ENCODE measurements at places on chromosomes 11 and 22. TPM values are rescaled to one million over a fixed set of nuclear protein-coding genes. Genes with fewer than 3 reads are reported as not detected.

DNA sequence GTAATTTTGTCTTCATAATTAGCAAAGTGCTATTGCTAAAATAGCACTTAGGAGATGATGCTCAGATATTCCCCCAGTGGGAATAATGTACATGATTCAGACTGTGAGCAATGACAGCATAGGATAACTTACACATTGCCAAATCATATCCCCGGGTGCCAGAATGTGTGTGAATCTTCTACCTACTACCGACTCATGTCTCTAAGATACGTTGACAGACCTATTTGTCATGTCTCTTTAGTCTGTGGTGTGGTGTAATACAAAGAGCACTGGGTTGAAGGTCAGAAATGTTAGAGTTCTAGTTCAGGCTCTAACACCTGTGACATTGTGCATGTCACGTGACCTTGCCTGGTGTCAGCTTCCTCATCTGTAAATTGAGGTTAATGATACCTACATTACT, 31.0 kb upstream of the PICALM start:
- no peaks in the 10 kb centered on the region for H3K4me1 ChIP-seq
- DNase-seq = no peak
- H3K27me3 ChIP-seq = no peaks in the 10 kb centered on the region

- H3K36me3 ChIP-seq = no peaks in the 10 kb centered on the region
- H3K4me3 ChIP-seq = no peak overlapping the region
- no peak for DNase-seq
- H3K4me1 ChIP-seq = no peaks in the 10 kb centered on the region
- H3K27ac ChIP-seq = no peak overlapping the region
- H3K27me3 ChIP-seq = no peaks in the 10 kb centered on the region
Observed at GRCh38 chr11:15897211-15897960, 459.0 kb downstream of the SOX6 start.

DNA sequence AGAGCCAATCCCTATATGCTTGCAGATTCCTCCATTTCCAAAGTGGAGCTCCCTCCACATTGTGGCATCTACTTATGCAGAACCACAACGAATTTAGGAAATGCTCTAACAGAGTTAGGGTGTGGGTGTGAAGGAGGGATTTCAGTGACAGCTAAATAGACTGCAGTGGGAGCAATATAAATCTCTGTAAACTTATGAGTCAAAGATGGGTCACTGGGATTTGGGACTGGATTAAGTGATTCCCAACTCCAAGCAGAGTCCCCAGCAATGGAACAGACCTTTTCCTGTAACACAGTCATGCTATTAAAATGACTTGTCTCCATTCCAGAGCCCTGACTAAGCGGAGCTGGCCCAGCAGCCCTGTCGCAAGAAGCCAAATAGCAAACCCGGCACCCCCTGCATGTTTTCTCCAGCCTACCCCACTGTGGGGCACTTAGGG, 36.6 kb downstream of the RPL27A start:
- no peak overlapping the region for H3K27ac ChIP-seq
- H3K27me3 ChIP-seq = peaks cover 21% of the 10 kb centered on the region
- no peak overlapping the region for H3K4me3 ChIP-seq

GRCh38 chr11:86247608-86248007, 3.1 kb downstream of the EED start:
- H3K4me1 ChIP-seq = peaks cover 34% of the 10 kb centered on the region
- no peaks in the 10 kb centered on the region for H3K36me3 ChIP-seq
- H3K27ac ChIP-seq = peak overlapping the region; percentile 4
- no peak for DNase-seq
- no peak overlapping the region for H3K4me3 ChIP-seq
- H3K27me3 ChIP-seq = no peaks in the 10 kb centered on the region

DNA sequence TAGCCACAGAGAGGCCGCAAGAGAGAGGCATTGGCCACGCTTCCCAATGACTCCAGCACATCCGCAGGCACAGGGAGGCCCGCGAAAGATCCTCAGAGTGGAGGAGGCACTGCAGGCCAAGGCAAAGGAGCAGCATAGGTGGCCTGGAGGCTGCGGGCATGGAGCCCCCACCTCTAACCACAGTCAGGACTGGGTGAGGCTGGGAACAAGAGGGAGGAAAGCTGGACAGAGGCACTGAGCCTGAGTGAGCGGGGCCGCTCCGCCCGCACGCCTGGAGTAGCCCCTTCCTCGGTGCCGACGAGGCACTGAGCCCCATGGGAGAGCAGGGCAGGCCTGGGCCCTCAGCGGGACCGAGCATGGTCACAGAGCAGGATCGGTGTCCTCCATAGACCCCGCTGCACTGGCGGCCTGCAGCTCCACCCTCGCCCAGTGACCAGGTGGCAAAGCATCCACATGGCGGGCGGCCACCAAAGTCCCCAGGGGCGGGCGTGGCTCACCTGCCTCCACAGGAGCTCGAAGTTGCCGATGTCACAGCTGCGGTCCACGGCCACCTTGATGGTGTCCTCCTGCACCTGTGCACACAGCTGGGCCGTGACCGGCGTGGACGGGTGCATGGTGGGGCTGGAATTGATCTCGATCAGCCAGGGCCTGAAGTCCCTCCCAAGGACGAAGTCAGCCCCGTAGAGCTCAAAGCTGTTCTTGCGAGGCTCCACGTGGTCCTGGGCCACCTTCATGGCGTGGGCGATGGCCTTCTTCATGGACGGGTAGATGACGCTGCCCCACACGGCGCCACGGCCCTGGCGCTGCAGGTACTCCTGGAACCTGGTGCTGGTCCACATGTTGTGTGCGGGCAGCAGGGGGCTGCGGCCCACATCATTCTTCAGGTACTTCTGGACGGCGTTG, 18.9 kb upstream of the IL17REL start:
- no peak overlapping the region for H3K4me3 ChIP-seq
- peaks cover 14% of the 10 kb centered on the region for H3K4me1 ChIP-seq
- DNase-seq = no peak

GRCh38 chr11:61969391-61969758, 1.9 kb upstream of the FTH1 start:
- peaks cover 66% of the 10 kb centered on the region for H3K4me1 ChIP-seq
- peaks cover 9% of the 10 kb centered on the region for H3K36me3 ChIP-seq
- H3K4me3 ChIP-seq = peak overlapping the region; percentile 66

- no peak overlapping the region for H3K27ac ChIP-seq
- no peak for DNase-seq
- no peaks in the 10 kb centered on the region for H3K4me1 ChIP-seq
- H3K36me3 ChIP-seq = no peaks in the 10 kb centered on the region
Observed at GRCh38 chr11:27931770-27932169, 176.2 kb downstream of the KIF18A start.

DNA sequence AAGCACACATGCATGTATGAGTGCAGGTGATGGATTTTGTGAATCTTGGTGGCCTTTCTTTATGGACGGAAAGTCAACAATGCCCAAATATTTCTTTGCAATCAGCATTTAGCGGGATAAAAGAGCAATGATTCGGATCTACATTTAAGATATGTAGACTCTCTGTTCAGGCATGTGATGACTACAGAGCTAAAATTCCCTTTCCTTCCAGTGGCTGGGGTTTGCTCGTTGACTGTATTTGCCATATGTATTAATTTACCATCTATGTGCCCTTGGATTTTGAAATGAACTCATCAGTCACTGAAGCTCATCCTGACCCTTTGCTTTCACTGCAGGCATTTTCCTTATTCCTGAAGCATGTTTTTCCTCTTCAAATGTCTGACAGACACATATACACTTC, 13.6 kb downstream of the BLID start:
- no peaks in the 10 kb centered on the region for H3K36me3 ChIP-seq
- H3K27me3 ChIP-seq = peaks cover 42% of the 10 kb centered on the region
- no peak overlapping the region for H3K27ac ChIP-seq
- no peak for DNase-seq
- H3K4me1 ChIP-seq = peaks cover 13% of the 10 kb centered on the region
- H3K4me3 ChIP-seq = no peak overlapping the region

DNA sequence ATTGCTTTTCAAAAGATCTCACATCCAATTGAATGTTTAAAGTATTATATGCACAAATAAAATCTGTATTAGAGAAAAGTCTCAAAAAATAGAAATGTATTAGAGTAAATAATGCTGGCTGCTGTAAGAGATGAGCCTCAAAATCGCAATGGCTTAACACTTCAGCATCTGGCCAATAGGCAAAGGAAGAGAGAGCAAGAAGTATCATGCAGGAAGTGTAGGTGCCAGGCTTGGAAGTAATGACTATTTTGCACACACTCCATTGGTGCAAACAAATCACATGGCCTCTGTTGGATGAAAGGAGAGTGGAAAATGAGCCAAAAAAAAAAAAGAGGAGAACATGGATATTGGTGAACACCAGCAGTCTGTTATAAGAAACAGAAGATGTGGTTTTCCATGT, 193.0 kb upstream of the E2F8 start:
- H3K4me1 ChIP-seq = peaks cover 15% of the 10 kb centered on the region
- DNase-seq = no peak
- no peaks in the 10 kb centered on the region for H3K27me3 ChIP-seq

DNA sequence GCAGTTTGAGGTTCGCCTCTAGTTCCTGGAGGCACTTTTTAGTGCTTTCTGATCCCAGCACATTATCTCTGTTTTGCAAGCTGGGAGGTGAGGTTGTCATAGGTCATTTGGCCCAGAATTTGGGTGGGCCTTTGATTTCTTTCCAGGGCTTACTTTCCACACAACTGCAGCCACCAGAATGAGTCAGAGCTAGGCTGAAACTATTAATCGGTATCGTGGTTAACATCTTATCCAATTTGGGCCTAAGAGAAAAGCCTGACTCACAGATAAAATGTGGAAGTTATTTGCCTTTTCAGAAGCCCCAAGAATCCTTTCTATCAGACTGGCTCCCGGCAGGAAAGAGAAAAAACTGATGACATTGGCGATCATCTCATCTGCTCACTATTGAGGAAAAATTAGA, 166.4 kb downstream of the KIRREL3 start:
- no peaks in the 10 kb centered on the region for H3K4me1 ChIP-seq
- H3K4me3 ChIP-seq = no peak overlapping the region
- no peaks in the 10 kb centered on the region for H3K36me3 ChIP-seq
- H3K27ac ChIP-seq = no peak overlapping the region
- H3K27me3 ChIP-seq = peaks cover 3% of the 10 kb centered on the region

DNA sequence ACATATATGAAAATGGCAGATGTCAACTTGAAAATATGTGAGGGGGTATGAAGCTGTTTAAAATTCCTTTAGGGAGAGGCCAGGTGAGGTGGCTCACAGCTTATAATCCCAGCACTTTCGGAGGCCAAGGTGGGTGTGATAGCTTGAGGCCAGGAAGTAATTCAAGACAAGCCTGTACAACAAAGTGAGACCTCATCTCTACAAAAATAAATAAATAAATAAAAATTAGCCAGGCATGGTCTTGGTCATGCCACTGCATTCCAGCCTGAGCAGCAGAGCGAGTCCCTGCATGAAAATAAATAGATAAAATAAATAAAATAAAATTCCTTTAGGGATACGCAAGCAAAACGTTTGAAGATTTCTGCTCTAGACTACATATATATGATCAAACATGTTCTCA, 38.1 kb upstream of the FAM181B start:
- H3K36me3 ChIP-seq = peaks cover 6% of the 10 kb centered on the region
- H3K4me3 ChIP-seq = no peak overlapping the region
- peaks cover 29% of the 10 kb centered on the region for H3K27me3 ChIP-seq
- no peak overlapping the region for H3K27ac ChIP-seq
- DNase-seq = no peak

- DNase-seq = no peak
- H3K27me3 ChIP-seq = peaks cover 29% of the 10 kb centered on the region
- H3K36me3 ChIP-seq = no peaks in the 10 kb centered on the region
- no peak overlapping the region for H3K27ac ChIP-seq
- no peaks in the 10 kb centered on the region for H3K4me1 ChIP-seq
Observed at GRCh38 chr11:83543706-83544439, 257.7 kb upstream of the CCDC90B start.

GRCh38 chr22:46070803-46071450, 79.4 kb upstream of the PPARA start:
- H3K27me3 ChIP-seq = no peaks in the 10 kb centered on the region
- peak overlapping the region; percentile 77 for H3K4me3 ChIP-seq
- no peaks in the 10 kb centered on the region for H3K36me3 ChIP-seq
- peaks cover 37% of the 10 kb centered on the region for H3K4me1 ChIP-seq
- H3K27ac ChIP-seq = no peak overlapping the region

DNA sequence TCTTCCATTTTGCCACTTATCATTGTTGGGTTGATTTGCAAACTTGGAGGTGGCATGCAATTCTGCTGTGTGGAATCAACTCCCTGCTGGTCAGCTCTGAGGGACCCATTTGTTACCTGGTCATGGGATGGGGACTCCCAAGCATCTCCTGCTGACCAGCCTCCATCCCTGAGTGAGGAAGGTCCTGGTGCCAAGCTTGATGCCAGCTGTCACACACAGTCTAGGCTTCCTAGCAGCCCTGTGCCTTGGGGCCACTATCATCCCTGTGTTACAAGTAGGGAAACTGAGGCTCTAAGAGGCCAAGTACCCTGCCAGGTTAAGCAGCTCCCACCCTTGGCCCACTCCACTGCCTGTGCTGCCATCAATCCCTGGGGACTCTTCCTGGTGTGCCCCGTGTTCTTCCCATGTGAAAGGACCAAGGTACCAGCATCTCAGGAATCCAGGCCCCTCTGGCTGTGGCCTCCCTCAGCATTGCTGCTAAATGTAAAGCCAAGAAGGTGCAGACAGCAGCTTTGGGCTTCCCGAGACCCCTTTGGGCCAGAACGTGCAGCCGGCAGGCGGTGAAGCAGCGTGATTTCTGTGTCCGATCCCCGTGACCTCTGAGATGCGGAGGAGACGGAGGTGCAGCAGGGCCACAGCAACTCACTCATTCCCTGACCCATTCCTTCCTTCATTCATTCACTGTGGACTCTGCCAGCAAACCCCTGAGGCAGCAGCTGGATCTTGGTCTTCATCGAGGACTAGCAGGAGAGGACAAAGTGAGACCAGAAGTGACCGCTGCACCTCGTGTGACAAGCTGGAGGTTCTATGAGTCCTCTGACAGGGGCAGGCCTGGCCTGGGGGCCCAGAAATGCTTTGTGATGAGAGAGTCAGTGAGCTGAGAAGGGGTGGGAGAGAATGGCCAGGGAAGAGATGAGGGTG, 49.7 kb downstream of the MYEOV start:
- H3K4me3 ChIP-seq = no peak overlapping the region
- H3K27me3 ChIP-seq = no peaks in the 10 kb centered on the region
- peak overlapping the region; percentile 88 for H3K27ac ChIP-seq
- H3K4me1 ChIP-seq = peaks cover 10% of the 10 kb centered on the region
- H3K36me3 ChIP-seq = peaks cover 7% of the 10 kb centered on the region

The FDXACB1 gene
- 7.0 TPM for polyA plus RNA-seq

The CATSPERZ gene
- not detected for polyA plus RNA-seq

The CYTH4 gene
- polyA plus RNA-seq = 44.6 TPM

The TMEM86A gene
- 0.60 TPM for polyA plus RNA-seq

The NCAPH2 gene
- 36.0 TPM for polyA plus RNA-seq

The OR51I1 gene
- not detected for polyA plus RNA-seq

The GRIK4 gene
- polyA plus RNA-seq = not detected

The GRAP2 gene
- 7.7 TPM for polyA plus RNA-seq
